Uterus (tissue), 4 donors: ENCODE measurements at places on chromosomes 7 and 10. TPM values are rescaled to one million over a fixed set of nuclear protein-coding genes. Genes with fewer than 3 reads are reported as not detected.

Gene GRID2IP
- total RNA-seq, result 0.49 TPM

Gene ECD
- 36.1 TPM for total RNA-seq

Gene FAM221A
- 4.7 TPM for total RNA-seq

Gene PNLIPRP1
- not detected for total RNA-seq

DNA sequence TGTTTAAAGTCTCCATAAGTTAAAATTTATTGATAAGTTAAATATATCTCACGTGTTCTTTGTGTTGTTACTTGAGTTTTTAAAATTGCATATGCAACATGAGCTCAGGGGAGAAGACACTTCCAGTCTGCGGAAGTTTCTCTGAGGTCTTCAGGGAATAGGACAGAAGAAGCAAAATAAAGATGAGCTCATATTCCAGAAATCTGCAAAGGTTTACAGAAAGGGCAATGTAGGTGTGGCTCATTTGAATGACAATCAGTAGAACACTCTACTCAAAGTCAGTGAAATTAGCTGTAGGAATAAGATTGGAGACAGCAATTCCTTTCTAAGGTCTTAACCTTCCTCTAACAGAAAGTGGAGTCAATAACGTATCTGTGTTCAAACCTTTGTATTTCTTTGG is 53.7 kb downstream of the CACNA2D1 start:
- H3K36me3 ChIP-seq, result no peaks in the 10 kb centered on the region
- no peak overlapping the region for H3K27ac ChIP-seq
- H3K4me1 ChIP-seq, result no peaks in the 10 kb centered on the region

DNA sequence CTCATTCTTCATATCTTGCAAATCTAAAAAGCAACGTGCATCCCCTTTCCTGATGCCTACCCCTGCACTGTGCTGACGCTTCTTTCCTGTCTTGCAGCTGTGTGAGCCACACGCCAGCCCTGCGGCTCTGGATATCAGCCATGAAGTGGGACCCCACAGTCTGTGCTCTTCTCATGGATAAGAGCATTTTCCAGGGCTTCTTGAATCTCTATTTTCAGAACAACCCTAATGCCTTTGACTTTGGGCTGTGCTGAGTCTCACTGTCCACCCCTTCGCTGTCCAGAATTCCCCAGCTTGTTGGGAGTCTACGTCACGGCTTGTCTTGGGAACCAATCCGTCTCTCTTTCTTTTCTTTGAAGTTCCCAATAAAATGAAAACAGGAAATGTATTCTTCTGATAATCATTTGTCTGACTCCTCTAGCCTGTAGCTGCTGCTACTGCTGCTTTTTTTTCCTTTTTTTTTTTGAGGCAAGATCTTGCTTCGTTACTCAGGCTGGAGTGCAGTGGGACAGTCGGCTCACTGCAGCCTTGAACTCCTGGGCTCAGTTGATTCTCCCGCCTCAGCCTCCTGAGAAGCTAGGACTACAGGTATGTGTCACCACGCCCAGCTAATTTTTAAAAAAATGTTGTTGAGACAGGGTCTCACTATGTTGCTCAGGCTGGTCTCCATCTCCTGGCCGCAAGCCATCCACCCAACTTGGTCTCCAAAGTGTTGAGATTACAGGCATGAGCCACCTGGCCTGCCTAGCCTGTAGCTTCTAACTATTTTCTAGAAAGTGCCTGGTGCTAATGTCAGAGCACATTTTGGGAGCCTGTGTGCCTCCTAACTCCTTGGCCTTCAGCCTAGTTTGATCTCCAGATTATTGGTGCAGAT is 30.3 kb downstream of the GSTO2 start:
- H3K4me3 ChIP-seq, result no peak overlapping the region
- H3K27ac ChIP-seq, result peak overlapping the region; percentile 88
- peak; percentile 33 for DNase-seq
- no peaks in the 10 kb centered on the region for H3K36me3 ChIP-seq

DNA sequence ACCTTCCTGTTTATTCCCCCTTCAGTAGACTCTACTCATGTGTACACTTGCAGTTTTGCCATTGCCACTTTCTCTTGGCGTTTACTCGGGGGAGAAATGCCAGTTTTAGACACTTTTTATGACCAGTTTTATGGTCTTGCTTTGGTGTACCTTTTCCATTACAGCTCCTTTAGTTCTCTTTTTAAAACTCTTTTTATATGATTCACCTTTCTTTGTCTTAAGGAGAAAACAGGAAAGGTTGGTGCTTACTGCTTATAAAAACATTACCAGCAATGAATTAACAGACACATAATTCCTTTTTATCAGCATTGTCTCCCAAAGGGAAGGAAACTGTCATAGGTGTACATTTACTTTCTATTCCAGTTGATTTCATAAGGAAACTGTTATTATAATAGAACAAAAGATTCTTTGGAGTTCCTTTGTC is 11.9 kb downstream of the TSPAN13 start:
- H3K4me1 ChIP-seq, result no peaks in the 10 kb centered on the region
- DNase-seq, result no peak
- H3K27me3 ChIP-seq, result no peaks in the 10 kb centered on the region
- H3K27ac ChIP-seq, result peak overlapping the region; percentile 33
- no peaks in the 10 kb centered on the region for H3K36me3 ChIP-seq
- H3K4me3 ChIP-seq, result no peak overlapping the region

- DNase-seq, result no peak
- no peaks in the 10 kb centered on the region for H3K27me3 ChIP-seq
- H3K36me3 ChIP-seq, result no peaks in the 10 kb centered on the region
- no peak overlapping the region for H3K27ac ChIP-seq
- no peaks in the 10 kb centered on the region for H3K4me1 ChIP-seq
Measured at GRCh38 chr7:66142996-66143395, 28.3 kb downstream of the CRCP start.

DNA sequence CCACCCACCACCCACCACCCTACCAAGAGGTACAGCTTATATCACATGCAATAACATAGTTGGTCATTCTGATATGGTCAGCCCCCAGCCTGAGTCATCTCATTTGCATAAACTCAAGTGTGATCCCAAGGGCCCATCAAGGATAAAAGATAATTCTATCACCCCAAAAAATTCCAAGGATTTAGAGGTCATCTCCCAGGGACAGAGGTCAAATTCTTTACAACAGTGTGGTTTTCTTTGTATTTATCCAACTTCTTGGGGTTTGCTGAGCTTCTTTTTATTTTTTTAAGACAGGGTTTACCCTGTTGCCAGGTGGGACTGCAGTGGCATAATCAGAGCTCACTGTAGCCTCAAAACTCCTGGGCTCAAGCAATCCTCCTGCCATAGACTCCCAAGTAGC is 9.4 kb upstream of the GTPBP10 start:
- no peak overlapping the region for H3K4me3 ChIP-seq
- H3K27me3 ChIP-seq, result no peaks in the 10 kb centered on the region
- DNase-seq, result no peak
- H3K36me3 ChIP-seq, result no peaks in the 10 kb centered on the region
- H3K27ac ChIP-seq, result no peak overlapping the region

DNA sequence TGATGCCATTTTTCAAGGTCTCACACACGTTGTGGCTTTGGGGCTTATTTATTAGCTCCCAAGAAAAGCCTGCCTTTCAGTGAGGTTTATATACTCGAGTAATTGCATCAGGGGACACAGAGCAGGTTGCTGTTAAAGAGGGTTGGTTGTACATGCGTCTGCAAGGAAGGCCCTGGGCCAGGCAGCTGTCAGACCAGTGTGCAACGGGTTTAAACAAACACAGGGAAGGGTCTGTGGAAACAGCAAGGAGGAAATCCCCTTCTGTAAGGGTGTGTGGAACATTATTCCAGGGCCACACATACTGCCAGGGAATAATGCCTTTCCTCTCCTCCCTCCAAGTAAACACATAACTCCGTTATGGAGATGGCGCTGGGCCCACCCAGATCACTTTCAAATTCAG is 1.7 kb upstream of the CHST15 start:
- no peak for DNase-seq
- H3K36me3 ChIP-seq, result no peaks in the 10 kb centered on the region
- H3K4me3 ChIP-seq, result no peak overlapping the region
- H3K27me3 ChIP-seq, result no peaks in the 10 kb centered on the region
- H3K27ac ChIP-seq, result no peak overlapping the region

DNA sequence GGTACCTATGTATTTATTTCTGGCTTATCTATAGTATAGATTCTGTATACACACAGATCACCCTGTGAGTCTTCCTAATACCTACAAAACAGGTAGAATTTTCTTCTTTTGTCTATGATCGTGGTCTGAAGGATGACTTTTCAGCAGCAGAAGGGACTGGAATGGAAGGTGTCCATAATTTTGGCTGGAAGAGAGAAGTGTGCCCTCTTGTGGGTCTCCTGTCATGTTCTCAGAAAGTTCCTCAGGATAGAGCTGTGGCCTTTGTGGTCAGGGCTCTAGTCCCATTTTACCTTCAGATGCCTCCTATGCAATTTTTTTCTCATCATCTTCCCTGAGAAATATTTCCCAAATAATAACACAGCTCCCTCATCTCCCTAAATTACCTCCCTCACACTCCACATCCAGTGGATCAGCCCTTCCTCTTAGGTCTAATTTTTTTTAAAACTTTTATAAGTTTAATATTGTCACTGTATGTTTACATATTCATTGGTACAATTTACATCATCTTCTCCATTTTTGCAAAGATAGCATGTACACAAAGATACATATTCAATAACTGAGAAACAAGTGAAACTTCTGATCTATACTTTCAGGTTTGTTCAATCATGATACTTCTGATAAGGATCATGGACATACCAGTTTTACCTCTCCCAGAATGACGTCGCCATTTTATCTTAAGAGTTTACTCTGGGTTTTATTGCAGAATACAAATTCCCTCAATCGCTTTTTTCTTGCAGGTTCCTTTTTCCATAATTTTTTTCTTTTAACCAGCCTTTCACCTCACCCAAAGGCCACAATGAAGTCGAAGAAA is 112.7 kb downstream of the REEP3 start:
- H3K27ac ChIP-seq, result no peak overlapping the region
- no peak overlapping the region for H3K4me3 ChIP-seq
- no peaks in the 10 kb centered on the region for H3K36me3 ChIP-seq
- no peak for DNase-seq
- H3K27me3 ChIP-seq, result no peaks in the 10 kb centered on the region

DNA sequence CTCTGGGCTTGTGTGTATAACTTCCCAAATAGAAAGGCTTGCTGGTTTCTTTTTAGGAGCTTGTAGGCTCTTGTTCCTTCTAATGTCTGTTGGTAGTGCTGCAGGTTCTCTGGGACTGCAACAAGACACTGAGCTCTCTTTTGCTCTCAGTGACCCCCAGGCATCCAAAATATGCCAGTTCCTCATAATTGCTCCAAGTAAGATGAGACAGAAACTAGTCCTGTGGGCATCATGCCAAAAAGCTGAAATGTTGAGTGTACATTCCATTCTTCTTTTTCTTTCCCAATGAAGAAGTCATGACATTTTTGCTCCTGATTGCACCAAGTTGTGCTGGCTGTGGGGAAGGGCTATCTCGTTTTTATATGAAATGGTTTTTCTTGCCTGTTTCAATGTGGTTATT is 7.1 kb upstream of the BTBD16 start:
- no peaks in the 10 kb centered on the region for H3K36me3 ChIP-seq
- no peak for DNase-seq
- no peak overlapping the region for H3K27ac ChIP-seq

GRCh38 chr10:119754936-119755335 is 29.1 kb downstream of the INPP5F start:
- peak overlapping the region; percentile 52 for H3K27ac ChIP-seq
- no peaks in the 10 kb centered on the region for H3K4me1 ChIP-seq
- H3K4me3 ChIP-seq, result no peak overlapping the region
- H3K27me3 ChIP-seq, result no peaks in the 10 kb centered on the region

DNA sequence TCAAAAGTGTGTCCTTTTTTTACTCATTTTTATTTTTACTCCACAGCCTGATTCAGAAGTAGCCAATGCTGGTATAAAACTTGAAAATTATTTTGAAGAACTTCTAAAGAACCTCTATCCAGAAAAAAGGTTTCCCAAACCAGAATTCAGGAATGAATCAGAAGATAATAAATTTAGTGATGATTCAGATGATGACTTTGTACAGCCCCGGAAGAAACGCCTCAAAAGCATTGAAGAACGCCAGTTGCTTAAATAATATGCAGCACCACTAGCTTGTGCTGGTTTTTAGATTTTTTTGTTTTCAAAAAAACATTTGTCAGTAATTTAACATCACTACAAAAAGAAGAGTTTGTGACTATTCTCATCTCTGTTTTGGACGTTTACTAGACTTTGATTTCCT is 116.5 kb downstream of the SVOPL start:
- no peaks in the 10 kb centered on the region for H3K27me3 ChIP-seq
- no peak overlapping the region for H3K4me3 ChIP-seq
- no peak for DNase-seq
- no peaks in the 10 kb centered on the region for H3K4me1 ChIP-seq
- H3K27ac ChIP-seq, result no peak overlapping the region

DNA sequence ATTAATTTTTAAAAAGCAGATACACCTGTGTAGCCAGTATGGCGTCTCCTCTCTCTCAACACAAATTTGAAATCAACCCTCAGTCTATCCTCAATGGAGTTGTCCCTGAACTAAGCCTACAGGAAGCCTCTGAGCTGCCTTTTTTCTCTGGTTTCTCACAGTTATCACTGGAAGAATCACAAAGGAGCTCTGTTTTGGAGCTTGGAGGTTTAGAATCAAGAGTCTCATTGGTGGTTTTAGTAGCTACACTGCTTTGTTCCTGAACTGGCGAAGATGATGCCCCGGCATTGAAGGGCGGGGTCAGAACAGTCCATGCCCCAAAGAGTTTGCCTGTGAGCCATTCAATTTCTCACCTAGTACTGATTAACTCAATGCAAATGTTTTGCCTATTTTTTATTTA is 16.1 kb upstream of the BTRC start:
- H3K36me3 ChIP-seq, result no peaks in the 10 kb centered on the region
- no peak overlapping the region for H3K4me3 ChIP-seq
- H3K27me3 ChIP-seq, result no peaks in the 10 kb centered on the region

DNA sequence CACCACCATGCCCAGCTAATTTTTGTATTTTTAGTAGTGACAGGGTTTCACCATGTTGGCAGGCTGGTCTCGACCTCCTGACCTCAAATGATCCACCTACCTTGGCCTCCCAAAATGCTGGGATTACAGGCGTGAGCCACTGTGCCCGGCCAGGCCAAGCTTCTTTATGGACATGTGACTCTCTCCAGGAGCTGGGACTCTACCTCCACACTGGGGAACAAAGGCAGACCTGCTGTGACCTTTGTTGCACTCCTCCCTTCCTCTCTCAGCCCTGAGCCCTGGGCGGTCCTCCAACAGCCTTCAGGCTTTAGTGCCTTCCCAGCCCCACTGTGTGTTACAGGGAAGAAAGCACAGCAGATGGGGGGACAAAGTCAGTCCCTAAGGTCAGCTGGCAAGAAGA is 55.0 kb upstream of the DUSP5 start:
- H3K27me3 ChIP-seq, result no peaks in the 10 kb centered on the region
- no peak for DNase-seq
- no peak overlapping the region for H3K4me3 ChIP-seq
- no peak overlapping the region for H3K27ac ChIP-seq

- H3K4me3 ChIP-seq, result no peak overlapping the region
- no peaks in the 10 kb centered on the region for H3K4me1 ChIP-seq
- peaks cover 9% of the 10 kb centered on the region for H3K27me3 ChIP-seq
Measured at GRCh38 chr10:26436848-26437247, 1.3 kb upstream of the APBB1IP start.
